ENCODE measurements at places on chromosomes 12 and 14.

DNA sequence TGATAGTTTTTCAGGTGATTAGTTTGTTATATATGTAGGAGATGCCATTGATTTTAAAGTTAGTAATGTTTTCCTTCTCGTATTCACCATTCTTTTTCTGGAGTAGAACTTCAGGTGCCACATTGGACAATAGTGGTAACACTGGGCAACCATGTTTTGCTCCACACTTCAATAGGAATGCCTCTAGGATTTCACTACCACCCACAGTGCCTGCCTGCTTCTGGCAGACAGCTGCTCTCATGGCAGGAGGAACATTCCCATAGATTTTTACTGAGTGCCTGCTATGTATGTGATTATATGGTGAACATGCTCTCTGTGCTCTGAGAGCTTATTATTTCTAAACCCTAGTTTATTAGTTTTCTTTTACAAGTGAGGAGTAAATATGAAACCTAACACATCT, 53.7 kb downstream of the GCH1 start:
- DNase-seq, result no peak

DNA sequence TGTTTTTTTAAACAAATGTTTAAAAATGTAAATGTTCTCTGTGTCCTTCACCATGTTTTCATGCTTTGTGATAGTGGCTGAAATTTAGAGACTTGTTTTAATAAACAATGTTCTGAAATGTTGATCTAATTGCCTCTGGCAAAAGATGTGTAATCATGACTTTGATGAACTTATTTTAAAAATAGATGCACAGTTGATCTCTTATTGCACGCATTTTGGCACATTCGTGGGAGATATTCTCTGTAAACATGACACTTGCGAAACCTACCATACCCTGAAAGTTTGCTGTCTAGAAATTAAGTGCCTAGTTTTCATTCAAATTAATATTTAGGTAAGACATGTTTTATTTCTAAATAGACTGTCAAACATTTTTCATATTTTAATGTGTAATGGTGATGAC, 119.7 kb upstream of the DNM1L start:
- DNase-seq, result no peak

DNA sequence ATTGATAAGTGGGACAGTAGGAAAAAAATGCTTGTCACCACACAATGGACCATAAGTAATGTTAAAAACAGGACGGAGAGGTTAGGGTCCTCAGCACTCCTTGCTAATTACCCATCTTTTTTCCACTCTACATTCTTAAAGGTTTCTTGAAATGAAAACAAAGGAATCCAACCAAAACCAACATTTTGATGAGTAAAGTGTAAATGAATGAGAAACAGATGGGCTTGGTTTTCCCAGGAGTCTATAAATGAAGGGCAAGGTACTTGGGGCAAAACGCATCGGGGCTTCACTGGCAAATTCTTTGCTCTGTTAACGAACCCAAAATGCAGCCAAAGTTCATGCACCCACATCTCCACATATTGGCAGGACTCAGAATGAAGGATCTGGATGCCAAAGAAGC, 129.2 kb upstream of the BMP4 start:
- DNase-seq, result no peak

DNA sequence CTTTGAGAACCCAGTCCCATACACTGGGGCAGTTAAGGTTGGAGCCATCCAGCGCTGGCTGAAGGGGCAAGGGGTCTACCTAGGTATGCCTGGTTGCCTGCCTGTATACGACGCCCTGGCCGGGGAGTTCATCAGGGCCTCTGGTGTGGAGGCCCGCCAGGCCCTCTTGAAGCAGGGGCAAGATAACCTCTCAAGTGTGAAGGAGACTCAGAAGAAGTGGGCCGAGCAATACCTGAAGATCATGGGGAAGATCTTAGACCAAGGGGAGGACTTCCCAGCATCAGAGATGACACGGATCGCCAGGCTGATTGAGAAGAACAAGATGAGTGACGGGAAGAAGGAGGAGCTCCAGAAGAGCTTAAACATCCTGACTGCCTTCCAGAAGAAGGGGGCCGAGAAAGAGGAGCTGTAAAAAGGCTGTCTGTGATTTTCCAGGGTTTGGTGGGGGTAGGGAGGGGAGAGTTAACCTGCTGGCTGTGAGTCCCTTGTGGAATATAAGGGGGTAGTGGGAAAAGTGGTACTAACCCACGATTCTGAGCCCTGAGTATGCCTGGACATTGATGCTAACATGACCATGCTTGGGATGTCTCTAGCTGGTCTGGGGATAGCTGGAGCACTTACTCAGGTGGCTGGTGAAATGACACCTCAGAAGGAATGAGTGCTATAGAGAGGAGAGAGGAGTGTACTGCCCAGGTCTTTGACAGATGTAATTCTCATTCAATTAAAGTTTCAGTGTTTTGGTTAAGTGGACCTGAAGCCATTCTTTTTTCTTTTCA, 9.2 kb downstream of the ERP29 start:
- DNase-seq, result no peak

All from renal cortical epithelial cell (primary cell).